Esophagus muscularis mucosa (tissue), 4 donors: ENCODE measurements at places on chromosomes 1 and 21. TPM values are rescaled to one million over a fixed set of nuclear protein-coding genes. Genes with fewer than 3 reads are reported as not detected.

Gene COL18A1
- 173 TPM for total RNA-seq

Gene AGMAT
- not detected for total RNA-seq

Gene CHI3L1
- 2.1 TPM for total RNA-seq

Gene OR6K3
- total RNA-seq = not detected

Gene RHCE
- total RNA-seq = 0.17 TPM

DNA sequence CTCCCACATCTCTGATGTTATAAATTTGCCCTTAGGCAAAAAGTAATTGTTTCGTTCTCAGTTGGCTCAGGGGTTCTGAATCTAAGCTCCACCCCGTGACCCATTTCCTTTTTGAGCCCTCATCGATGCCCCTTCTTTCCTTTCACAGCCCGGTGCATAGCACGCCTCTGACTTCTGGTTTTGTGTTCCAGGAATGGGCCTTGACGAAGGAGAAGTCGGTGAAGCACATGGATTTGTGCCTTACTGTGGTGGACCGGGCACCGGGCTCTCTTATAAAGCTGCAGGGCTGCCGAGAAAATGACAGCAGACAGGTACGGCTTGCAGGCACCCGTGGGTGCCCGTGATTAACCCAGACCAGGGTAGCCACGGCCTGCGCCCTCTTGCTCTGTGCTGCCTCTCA is 151.9 kb downstream of the PGBD5 start:
- no peak for DNase-seq

GRCh38 chr1:164565357-164565756 is 6.4 kb downstream of the PBX1 start:
- no peak for DNase-seq

DNA sequence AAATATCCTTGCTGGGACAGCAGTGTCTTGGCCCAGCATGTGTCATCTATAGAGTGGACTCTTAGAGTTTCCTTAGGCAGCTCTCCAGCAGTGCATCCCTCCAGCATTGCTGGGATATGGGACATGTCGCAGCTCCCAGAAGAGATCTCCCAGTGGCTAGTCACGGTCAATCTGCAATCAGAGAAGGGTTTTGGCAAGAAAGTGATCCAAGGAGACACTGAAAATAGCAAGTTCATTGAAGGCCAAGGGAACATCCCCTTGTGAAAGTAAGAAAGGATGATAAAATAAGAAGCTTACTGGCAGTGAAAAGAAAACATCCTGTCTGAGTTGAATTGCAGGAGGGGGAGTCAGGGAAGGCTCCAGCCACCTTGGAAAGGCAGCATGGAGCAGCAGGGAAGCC is 19.3 kb upstream of the NPL start:
- no peak for DNase-seq

GRCh38 chr1:243731301-243731891 is 118.6 kb downstream of the AKT3 start:
- no peak for DNase-seq

- DNase-seq = no peak
These were observed 1.9 kb downstream of the ANKRD34A start for GRCh38 chr1:145962157-145963102.

DNA sequence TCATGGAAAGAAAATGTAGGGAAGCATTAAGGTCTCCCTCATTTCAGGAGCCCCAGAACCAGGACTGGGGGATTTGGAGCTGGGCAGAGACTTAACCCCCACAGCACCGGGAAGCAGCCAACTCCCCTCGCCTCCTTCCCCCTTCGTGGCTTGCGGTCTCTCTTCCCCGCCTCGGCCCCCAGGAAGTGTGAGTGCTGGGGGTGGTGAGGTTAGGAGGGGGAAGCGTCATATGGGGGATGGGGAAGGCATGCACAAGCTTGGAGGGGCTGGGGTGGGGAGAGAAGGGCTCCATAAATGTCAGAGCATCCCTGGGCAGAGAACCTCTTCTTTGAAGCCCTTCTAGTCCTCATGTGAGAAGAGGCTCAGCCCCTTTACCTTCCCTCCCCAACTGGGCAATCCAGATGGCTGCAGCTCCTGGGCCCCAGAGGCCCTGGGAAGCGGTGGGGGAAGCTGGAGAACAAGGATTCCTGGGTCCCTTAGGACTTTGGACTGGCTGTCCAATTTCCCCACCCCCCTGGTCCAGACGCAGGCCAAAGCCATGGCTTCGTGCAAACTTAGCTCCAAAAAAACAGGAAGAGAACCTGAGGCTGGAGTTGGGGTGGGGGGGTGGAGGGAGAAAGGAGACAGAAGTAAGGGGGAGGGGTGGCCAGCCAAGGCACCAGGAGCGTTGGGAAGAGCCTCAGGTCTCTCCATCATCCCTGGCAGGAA is 7.8 kb downstream of the ZBTB7B start:
- DNase-seq = no peak

DNA sequence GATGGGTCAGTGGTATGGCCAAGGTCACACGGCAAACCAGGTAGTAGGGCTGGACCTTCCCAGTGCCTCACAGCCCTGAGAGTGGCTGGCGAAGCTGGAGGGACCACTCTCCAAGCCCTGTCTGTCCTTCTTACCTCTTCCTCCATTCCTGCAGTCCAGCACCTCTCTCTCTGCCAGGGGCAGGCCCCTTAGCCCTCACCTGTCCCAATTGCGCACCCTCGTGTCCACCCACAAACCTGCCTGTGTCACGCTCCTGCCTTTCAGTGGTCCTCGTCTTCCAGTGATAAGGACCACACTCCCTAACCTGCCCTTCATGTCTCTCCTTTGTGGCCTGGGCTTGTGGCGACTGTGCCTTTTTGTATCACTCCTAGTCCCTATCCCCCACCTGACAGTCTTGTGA is 3.4 kb downstream of the PODN start:
- DNase-seq = no peak

DNA sequence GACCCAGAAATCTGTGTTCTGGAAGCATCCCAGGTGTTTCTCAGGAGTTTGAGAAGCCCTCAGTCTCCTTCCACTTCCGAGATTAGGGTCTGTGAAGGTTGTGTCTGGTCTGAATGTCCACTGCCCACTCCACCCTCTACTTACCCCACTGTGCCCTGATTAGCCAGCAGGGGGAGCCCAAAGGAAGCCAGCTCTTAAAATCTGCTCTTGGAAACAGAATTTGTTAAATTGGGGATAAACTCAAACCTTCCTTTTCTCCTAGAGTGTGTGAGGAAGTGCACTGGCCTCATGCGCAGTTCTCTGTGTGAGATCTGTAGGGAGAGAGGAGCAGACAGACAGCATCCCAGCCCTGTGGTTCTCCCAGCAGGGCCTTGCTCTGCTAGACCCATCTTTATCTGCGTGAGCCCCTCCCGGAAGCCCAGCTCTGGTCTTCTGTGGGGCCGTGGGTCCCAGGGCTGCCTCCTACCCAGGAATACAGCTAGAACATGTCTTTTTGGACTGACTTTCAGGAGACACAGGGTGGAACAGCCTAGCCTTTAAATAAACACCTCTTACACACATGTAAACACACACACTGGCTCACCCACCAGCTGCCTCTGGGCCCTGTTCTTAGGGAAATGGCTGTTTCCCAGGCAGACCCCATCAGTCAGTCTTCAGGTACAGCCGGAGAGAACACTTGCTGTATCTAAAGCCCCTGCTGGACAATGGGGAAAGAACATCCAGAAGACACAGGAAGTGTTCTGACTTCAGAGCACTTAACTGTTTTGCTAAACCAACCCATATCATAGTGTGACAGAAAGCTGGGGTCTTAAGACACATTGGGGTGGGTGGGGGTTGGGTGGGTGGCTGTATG is 52.2 kb downstream of the SMYD2 start:
- DNase-seq = no peak

DNA sequence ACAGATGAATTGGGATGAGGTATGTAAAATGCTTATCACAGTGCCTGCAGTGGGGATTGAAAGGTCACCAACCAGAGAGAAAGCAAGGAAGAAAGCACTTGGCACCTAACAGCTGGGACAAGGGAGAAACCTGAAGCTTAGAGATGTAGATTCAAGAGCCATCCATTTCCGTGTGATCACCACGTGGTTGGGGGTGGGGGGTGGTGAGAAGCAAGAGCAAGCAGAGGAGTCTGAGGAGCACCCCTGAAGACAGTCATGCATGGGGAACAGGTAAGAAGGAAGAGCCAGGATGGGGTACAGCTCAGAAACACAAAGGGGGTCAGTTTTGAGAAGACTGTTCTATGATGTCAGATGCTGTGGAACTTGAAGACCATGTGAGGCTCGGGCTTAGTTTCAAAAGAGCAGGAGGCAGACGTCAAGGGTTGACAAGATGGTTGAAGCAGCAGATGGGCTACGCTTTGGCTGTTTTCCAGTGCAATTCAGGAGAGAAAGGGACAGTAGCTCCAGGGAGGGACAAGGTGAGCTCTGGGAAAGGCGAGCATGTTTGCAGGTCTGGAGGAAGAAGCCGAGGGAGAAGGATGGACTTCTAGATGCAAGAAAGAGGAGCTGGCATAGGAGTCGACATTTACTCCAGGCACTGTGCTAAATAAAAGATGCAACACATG is 17.4 kb downstream of the KANK4 start:
- no peak for DNase-seq

DNA sequence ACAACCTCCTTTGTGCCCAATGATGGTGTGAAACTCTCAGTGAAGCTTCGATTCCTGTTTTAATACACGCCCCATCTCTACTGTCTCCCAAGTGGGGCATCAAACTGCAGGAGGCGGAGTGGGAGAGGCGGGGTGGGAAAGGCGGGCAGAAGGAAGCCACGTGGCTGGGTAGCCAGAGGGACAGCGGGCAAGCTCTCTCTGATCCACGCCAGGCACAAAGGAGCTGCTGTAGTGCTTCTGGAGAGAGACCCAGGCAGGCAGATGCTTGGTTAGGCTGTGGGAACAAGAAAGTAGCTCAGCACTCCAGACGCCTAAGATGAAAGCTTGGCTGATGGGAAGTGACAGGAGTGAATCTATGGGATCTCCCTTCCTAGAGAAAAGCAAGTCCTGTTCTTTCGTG is 25.7 kb downstream of the TRIM67 start:
- no peak for DNase-seq

GRCh38 chr21:17780539-17780938 is 38.6 kb downstream of the C21orf91 start:
- no peak for DNase-seq

GRCh38 chr1:150138044-150138443 is 11.7 kb upstream of the PLEKHO1 start:
- DNase-seq = no peak

DNA sequence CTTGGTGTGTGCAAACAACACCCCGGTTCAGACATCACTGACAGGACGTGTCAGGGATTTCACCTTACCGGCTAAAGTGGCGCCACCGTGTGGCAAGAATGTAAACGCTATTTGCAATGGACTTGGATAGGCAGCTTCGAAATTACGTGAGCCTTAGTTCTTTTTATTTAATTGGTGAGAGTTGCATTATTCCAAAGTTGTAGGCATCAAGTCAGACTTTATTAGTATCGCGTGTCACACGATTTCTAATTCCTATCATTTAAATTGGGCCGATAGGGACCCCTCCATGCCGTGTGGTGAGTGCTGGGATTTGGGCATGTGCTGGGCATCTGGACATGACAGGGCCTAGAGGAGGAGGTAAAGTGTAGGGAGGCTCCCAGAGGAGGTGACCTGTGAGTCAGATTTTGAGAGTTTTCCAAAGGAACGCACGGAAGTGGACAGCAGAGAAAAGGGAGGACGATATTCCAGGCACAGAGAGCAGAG is 14.5 kb upstream of the CPT2 start:
- no peak for DNase-seq

GRCh38 chr21:31713973-31714740 is 17.8 kb downstream of the SCAF4 start:
- DNase-seq = no peak

DNA sequence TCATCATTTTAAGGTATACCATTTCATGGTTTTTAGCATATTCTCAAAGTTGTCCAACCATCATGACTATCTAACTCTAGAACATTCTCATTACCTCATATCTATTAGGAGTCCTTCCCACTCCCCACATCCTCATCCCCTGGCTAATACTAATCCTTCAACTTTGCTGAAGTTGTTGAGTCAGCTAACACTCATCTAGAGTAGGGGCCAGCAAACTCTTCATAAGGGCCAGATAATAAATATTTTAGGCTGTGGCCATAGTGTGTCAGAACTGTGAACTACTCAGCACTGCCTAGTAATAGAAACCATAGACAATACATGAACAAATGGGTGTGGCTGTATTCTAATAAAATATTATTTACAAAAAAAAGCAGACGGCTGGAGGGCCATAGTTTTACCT is 43.0 kb downstream of the TOR3A start:
- no peak for DNase-seq

DNA sequence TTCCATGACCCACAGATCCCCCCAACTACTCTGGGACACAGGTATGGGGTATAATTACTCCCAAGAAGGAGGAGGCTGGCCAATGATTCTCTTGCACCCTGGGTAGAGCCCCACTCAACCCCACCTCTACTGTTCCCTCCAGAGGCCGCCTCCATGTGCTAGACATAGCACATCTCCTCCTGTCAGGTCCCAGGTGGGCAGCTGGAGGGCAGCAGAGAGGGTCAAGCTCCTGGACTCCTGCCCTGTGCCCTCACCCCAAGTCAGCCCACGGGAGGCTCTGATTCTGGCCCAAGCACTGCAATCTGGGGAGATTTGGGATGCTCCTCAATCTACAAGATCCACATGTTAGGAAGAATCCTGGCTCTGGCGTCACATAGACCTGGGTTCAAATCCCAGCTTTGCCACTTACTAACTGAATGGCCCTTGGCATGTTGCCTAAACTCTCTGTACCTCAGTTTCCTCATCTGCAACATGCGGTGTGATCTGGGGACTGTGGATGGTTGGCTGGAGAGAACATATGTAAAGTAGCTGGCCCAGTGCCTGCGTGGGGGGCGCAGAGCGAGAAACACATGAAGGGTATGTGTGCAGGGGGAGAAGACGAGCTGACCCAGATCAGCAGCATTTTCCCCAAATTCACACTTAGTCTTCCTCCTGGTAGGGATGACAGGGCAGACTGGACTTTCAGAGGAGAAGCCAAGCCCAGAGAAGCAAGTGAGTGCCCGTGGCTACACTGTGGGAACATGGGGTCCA is 23.2 kb downstream of the TNNT2 start:
- DNase-seq = no peak

DNA sequence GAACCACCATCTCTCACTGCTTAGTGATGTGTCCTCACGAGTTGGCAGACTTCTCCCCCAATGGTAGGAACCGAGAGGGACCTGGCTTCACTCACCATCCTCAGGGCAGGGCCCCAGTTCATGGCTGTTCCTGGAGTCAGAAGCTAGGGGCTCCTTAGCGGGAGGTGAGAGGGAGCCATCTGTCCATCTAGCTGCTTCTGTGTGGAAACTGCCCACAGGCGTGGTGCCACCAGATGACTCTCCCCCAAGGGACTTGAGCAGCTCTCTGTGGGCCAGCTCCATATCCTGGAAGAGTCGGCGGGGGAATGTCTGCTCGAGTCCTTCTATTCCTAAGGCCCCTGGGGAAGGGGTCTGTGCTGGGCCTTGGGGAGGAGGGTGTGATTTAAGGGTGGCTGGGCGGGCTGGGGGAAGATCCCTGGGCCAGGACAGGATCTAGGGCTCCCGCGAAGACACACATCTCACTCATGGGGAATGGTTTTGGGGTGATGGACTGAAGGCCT is 16.3 kb downstream of the LRRC71 start:
- DNase-seq = no peak

GRCh38 chr1:117003223-117003875 is 1.8 kb downstream of the CD101 start:
- DNase-seq = no peak
